Left ventricle myocardium superior (tissue), 1 donor: ENCODE measurements at places on chromosomes 1 and 21.

GRCh38 chr1:26728645-26729044, 32.8 kb downstream of the ARID1A start:
- DNase-seq: no peak

- no peak for DNase-seq
Observed at GRCh38 chr1:29824025-29824424, 587.7 kb downstream of the PTPRU start.

DNA sequence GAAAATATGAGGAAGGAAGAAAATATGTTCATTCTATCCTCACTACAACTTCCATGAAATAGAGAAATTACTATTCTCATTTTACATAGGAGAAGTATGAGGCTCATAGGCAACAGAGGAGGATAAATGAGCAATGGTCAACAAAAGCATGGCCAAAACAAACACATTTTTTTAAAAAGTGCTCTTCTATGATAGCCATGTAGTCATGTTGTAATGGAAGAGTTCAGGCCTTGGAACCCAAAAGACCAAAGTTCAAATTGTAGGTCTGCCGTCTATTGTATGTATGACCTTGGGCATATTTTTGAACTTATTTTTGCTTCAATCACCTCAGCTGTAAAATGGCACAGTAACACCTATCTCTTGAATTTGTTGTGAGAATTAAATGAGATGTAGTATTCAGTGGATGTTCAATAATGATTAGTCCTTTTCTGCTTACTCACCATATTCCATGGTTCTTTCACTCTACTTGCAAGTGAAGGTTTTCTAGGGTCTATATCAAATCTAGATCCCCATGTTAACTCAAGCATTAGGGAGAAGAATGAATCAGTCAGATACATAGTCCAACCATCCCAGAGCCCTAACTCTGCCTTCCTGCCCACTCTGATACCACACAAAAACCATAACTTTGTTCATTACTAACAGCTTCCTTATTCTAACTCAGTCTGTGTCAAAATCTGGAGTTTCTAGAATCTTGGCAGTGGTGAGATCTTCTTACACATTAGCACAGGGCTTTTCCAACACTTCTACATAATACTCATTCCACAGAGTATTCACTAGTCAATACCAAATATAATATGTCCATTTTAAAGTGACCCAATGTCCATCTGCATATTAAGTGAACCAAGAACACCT, 353.2 kb downstream of the PLPP3 start:
- DNase-seq: no peak

DNA sequence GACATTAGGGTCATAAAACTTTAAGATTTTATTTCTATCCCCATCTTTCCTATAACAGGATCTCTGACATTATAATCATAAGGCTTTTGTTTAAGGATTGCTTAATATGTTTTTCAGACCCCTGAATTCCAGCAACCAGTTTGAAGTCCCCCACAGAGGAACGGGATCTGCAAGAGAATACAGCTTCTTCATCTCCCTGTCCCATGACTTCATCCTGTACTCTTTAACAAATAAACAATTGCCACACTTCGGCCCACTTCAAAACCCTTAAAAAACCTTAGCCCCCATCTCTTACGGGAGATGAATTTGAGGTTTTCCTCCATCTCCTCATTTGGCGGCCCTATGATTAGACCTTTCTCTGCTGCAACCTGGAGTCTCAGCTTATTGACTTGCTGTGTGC, 35.8 kb downstream of the TESK2 start:
- DNase-seq: no peak

DNA sequence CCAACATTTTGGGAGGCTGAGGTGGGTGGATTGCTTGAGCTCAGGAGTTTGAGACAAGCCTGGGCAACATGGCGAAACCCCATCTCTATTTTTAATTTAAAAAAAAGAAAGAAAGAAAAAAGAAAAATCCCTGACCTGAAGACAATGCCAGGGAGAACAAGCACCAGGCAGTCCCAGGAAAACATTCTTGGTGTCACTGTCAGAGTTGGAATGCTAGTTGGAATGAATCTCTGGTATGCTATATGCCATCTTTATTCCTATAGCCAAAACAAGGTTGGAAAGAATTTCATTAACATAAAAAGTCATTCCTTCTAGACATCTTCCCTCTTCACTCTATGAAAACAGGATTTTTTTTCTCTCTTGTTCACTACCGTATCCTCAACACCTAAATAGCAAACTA, 2.8 kb downstream of the DNAJC8 start:
- no peak for DNase-seq

DNA sequence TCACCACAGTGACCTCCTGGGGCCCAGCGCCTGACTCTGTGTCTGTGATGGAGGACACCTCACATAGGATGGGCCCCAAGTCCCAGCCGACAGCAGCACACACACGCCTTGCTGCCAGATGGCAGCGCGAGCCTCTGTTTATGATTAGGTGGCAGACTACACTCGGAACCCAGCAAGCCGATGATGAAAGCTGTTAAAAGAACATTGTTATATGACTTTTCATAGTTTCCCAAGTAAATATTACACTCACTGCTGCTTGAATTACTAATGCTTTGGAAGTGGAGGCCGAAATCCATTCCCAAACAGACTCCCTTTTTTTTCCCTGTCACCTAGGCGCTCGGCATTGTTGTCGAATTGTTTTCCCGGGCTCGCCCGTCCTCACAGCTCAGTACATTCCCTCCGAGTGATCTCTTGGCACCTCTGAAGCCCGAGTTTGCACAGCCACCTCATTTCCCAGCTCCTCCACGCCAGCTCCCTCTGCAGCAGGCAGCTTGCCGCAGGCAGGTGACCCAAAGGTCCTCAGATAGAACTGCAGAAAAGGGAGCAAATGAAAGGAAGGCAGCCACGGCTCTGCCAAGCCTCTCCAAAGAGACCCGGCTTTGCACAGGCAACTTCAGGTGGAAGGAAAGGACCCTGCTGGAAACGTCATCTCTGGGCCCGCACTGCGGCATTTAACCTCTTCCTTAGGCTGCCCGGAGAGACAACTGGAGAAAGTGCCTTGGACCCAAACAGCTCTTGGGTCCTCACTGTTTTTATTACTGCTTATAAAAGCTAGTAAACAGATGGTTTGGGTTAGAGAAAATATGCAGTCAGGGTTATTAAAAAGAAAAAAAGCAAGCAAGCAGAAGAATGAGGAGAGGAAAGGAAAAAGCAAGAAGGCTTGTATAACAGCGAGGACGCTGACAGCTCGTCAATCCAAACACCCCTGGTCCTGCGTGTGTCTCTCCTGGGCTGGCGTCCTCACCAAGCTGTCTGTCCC, 72.2 kb upstream of the SLC25A33 start:
- no peak for DNase-seq

DNA sequence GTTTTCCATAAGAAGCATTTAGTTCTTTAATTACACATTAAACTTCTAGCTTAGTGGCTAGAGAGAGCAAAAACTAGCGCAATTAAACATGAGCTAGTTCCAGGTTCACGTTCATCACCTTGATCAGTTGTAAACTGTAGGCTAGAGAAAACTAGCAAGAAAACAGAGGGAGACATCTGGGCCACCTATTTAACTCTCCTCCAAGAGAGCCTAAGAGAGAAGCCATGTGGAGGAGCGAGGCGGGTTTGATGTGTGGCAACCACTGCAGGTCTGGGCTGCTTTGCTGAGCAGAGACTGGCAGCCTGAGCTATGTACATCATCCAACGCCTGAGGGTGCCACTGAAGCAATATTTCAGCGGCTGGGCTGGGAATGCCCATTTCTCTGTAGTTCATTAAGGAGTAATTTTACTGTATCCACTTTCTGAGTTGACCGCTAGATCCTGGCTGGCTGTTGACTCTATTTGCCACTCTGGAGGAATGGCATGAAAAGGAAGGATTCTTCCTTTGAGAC, 252.9 kb downstream of the DYRK1A start:
- no peak for DNase-seq

- no peak for DNase-seq
Observed at GRCh38 chr1:185556561-185556960, 177.6 kb upstream of the HMCN1 start.

DNA sequence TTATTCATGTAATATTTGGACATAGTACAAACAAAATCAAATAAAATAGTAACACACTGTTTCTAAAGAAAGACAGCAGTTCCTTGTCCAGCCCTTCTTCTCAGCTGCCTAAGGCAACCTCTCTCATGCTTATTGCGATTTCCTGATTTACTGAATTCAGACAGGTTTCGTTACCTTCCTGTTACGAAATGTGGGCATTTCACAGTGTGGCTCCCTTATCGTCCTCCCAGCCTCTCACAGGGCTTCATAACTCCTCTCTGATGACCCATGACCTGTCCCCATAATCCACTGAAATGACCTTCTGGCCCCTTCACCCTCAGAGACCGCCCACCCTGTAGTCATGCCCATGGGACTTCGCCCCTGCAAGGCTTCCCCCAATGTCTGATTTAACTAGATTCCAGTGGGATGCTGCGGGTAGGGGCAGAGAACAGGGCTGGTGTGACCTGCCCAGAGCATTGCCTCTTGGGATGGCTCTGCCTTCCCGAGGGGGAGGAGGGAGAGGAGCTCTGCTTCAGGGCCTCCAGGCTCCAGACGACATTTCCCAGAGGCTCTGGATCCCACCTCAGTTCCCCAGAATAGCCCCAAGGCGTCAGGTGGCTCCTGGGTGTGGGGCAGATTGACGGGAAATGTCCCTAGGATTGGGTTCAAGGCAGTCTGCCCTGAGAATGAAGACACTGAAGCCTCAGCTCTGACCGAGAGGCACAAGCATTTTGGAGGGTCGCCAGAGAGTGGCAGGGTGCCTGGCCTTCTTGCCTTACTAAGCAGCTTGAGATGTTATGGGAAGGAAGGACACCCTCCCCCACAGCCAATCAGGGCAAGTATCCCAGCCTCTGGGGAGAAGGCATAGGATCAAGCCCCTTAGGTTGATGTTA, 20.6 kb downstream of the PADI2 start:
- peak; percentile 55 for DNase-seq

DNA sequence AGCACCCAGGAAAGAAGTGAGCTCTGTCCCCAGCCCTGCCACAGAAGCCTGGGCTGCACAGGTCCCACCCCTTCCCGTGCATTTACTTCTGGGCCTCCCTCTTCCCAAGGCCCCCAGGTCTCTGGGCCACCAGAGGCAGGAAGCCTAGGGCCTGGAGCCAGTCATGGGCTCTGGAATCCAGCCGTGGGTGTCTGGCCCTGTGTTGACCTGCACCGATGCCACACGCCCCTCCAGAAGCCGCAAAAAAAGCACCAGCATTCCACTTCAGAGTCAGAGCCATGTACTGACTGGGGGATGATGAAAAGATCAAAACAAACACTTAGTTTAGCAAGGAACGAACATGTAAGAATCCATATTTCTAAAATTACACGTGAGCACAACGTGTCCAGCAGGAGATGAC, 141.7 kb downstream of the NPHP4 start:
- DNase-seq: no peak

DNA sequence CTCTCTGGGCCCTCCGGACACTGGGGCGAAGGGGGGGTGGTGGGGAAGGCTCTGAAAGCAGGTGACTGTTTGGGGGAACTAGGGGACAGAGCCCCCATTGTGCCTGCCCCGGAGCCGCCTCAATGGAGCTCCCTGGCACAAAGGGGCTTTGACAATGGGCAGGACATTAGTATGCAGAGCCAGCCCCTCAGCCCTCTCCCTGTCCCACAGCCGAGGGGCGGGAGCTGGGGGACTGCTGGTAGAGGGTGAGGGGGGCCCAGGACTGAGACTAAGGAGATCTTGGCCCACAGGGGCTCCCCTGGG, 7.8 kb downstream of the KCNJ10 start:
- DNase-seq: no peak

DNA sequence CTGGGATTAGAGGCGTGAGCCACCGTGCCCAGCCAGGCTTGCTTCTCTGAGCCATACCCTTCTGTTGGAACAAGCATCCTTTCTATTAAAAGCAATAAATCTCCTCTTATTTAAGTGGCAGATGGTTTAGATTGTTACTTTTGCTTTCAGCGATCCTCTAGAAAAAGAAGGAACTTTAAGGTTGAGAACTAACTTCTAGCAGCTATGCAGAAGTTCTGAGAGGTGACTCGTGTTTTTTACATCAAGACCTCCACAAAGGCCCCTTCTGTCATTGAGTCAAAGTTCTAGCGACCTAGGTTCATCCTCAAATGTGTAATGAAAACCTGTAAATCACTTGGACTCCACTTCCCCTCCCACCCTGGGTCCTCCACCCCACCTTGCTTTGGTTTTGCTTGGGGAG, 30.8 kb downstream of the PLEKHO1 start:
- DNase-seq: no peak

GRCh38 chr1:106677721-106678120, 378.8 kb upstream of the PRMT6 start:
- DNase-seq: no peak

DNA sequence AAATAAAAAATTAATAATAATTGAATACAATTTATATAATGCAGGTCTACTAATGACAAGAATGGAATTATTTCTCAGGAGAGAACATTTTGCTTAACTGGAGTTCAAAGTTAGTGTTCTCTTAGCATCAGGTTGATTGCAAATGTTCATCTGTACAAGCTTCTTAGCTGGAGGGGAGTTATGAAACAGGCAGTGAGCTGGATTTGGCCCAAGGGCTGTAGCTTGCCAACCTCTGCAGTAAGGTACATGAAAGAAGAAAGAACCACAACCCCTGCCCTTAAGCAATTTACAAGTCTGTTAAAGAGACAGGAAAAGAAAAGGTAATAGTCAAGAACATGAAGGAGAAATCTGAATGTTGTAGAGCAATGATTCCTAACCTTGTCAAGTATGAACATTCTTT, 17.0 kb downstream of the LPGAT1 start:
- peak; percentile 75 for DNase-seq

DNA sequence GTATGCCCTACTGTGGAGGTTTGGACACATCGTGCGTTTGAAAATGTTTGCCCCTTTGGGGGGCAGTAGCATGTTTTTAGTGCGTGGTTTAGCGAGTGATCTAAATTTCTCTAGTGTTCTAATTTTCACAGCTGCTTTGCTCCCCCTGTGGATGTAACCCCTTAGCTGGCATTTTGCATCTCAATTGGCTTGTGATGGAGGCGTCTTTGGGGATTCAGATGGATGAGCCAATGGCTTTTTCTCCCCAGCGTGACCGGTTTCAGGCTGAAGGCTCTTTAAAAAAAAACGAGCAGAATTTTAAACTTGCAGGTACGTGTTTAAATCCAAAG, 836 bp downstream of the CDC7 start:
- no peak for DNase-seq

DNA sequence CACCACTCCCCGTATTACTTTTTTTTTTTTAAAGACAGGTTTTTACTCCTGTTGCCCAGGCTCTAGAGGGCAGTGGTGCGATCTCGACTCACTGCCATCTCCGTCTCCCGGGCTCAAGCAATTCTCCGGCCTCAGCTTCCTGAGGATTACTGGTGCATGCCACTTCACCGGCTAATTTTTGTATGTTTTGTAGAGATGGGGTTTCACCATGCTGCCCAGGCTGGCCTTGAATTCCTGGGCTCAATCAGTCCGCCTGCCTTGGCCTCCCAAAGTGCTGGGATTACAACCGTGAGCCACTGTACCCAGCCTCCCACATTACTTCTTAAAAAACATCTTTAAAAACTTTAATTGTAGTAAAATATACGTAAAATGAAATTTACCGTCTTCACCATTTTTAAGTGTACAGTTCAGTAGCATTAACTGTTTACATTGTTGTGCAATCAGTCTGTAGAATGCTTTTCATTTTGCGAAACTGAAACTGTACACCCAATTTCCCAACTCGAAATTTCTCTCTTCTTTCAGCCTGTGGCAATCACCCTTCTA, 77.0 kb downstream of the ZMYM4 start:
- DNase-seq: no peak
